ENCODE measurements at places on chromosomes 11 and 22.

DNA sequence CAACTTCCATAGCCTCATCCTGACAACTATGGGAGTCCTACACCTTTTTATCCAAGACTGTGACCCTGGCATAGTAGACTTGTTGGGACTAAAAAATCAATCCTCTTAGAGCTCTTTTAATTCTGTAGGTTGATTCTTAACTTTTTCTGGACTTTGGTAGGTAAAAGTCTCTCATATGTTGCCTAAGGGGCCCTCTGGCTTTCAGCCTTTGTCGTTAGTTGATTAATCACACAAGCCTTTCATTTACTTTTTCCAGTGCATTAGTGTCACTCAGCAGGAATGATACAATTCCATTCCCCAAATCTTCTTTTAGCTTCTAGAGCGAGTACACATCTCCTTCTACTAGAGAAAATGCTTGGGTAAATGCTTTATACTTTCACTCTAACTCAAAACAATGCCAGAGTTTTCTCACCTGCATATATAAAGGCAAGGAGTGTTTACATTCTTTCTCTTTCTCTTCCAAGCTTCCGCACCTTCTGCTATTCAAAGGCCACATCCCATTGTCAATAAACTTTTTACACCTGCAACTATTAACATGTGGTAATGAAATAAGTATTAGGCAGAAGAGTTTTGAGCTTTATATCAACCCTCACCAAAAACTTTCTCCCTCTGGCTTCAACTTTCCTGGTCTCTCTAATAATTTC is 516.6 kb downstream of the FAM181B start:
- no peak for DNase-seq

DNA sequence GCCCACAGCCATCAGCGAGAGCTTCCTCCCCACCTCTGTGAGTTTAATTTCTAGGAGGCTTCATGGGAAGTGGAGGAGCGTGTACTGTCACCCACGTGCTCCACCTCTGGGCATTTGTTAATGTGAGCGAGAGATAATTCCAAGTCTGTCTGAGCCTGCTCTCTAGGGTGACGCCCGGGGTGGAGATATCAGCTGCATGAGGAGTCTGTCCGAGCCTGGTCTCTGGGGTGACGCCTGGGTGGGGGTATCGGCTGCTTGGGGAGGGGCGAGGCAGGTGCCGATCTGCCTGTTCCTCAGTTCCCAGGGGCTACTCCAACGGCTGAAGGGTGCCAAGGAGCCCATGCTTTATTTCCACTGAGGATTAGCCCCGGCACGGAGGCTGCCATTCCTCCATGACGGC is 735.0 kb downstream of the BRD1 start:
- no peak for DNase-seq

GRCh38 chr22:38300197-38300945 is 16.9 kb downstream of the CSNK1E start:
- no peak for DNase-seq

DNA sequence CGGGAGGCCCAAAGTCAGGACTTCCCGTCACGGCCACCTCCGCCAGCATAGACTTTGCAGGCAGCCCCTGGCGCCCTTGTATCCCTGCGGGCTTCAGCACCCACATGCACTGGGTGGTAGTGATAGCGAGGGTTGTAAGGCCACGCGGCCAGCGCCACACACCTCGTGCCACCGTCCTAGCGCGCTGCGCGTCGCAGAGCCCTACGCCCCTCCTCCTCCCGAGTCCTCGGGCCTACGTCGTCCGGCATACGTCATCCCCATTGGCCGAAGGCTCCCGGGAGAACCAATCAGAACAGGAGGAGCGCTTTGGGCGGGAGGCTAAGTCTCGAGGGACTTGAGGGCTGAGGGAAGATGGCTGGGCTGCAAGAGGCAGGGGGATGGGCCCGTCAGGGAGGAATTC is 1.3 kb upstream of the BTBD18 start:
- no peak for DNase-seq
